Right ventricle myocardium inferior (tissue), 1 donor: ENCODE measurements at places on chromosomes 2 and 18.

DNA sequence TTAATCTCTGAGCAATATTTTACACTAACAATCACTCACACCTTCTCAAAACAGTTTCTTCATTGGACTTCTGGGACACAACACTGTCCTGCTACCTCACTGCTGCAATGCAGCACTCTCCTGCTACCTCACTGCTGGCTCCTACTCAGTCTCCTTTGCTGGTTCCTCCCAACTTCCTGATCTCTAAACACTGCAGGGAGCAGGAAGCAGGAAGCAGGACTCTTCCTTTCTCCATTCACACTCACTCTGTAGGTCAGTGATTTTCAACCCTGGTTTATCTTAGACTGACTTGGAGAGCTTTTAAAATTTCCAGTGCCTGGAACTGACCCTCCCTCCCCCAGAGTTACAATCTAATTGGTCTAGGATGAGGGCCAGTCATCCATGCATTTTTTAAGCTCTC is 243.4 kb upstream of the RBBP8 start:
- no peak for DNase-seq

GRCh38 chr2:224551693-224552092 is 33.5 kb downstream of the CUL3 start:
- DNase-seq = no peak

DNA sequence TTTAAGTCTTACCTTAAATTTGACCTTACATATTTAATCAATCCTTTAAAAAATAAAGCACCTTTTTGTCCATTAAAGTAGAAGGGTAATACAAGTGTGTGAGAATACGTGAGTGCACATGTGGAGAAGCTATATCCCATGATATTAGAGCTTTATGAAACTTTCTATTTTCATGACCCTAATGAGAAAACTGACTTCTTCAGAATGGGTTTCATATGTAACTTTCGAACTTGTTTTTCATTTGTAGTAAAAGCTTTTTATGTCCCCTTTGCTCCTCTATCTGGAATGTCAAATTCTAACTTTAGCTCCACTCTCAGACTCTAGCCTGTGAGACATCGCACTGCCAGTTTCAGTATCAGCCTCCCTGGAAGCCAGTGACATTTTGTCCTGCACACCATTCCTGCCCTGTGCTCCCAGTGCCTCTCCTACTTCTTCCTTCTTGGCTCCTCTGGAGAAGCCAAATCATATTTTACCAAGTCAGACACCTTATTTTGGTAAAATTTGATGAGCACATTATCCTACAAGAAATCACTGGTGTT is 42.0 kb downstream of the MAPRE2 start:
- no peak for DNase-seq

DNA sequence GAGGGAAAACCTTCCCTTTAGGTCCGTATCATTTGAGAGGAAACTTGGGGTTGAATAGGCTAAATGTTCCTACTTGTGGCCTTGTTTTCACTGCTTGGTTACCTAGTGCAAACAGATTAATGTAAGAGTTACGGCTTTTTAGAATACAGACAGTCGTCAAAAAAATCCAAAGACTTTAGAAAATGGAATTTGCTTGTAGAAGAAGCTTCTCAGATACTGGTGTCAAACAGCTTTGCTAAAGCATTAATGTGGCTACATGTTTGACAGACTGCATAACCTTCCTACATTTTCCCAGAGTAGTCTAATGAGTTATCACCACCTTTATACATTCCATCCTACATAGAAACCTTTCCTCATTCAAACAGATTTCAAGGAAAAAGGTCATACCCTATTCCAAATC is 114.6 kb downstream of the FMNL2 start:
- DNase-seq = no peak

DNA sequence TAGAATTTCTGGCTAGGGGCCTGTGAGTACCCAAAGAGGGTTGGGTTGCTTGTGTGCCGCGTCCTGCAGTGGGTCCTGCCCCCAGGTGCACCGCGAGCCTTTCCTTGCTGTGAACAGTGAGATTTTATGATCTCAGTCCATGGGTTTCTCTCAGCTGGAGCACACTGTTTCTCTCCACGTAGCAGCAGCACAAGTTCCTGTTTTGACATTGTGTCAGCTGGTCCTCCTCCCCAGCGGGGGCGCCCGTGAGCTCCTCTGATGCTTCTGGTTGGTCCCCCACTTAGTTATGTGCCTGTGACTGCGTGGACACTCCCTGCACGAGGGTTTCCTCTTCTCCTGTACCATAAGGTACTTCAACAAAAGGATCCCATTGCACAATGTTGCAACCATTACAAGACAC is 29.8 kb downstream of the TSHZ1 start:
- no peak for DNase-seq

DNA sequence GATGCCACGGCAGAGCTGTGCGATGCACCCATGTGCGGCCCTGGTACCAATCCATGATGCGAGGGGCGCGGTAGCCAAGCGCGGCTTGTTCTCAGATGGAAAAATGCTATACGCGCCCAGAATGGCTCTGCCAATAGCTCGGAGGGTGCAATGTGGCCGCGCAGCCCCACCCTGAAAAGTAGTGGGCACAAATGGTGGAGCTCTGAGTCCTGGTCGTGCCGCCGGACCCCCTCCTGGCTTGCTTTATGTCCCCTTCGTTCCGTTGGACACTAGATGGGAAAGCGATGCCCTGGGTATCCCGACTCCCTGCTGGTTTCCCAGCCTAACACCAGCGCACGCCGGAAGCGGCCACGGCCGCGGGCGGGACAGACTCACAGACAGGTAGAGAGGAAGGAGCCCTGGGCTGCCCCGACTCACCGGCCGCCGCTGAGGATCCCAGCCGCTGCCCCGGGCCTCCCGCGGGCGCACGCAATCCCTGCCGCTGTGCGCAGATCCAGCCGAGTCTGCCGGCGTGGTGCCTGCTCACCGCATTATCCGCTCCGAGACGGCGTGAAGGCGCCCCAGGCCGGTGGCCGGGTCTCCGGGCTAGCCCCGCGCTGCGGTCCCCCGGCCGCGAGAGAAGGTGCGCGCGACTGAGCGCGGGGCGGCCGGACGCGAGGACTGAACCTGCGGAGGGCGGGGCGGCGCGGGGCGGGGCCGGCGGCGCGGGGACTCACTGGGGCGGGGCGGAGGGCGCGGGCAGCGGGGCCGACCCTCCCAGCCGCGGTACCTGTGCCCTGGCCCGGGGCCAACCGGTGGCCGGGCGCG is at the start of gene CDC42EP3:
TSS of gene CDC42EP3 (minus strand) at position 634 of the 807 bp plus-strand sequence. CDS start 25,055 bp downstream, outside the sequence.
- DNase-seq = peak; percentile 90

DNA sequence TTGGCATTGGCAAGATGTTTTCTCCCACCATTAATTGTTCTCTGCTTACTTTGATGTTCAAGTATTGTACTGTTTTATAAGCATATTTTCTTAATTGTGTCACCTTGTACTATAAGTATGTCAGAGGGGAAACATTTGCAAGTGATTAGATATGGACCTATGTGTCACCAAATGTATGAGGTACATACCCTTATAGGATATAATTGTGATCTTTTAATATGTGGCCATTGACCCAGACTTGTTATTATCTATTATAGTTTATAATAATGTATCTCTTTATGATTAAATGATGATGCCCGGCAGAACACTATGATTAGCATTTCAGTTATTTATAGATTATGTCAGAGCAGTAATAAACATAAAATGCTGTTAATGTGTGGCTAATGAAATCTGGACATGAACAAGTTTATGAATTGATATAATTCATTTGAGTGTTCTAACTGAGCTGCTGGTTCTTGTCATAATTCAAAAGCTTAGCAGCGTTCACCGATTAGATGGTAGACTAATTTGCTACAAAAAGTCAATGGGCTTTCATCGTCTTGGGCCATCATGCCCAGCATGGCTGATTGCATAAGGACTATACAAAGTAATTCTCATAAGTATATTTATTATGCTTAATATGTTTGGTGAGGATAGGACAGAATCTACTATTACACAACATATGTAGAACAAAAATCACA is 480.9 kb upstream of the FANCL start:
- DNase-seq = no peak

GRCh38 chr2:36478332-36478738 is 119.6 kb downstream of the FEZ2 start:
- DNase-seq = no peak

GRCh38 chr18:48777026-48777743 is 173.6 kb downstream of the SMAD7 start:
- no peak for DNase-seq

- no peak for DNase-seq
Observed at GRCh38 chr2:102664471-102664909, 45.1 kb downstream of the SLC9A2 start.

DNA sequence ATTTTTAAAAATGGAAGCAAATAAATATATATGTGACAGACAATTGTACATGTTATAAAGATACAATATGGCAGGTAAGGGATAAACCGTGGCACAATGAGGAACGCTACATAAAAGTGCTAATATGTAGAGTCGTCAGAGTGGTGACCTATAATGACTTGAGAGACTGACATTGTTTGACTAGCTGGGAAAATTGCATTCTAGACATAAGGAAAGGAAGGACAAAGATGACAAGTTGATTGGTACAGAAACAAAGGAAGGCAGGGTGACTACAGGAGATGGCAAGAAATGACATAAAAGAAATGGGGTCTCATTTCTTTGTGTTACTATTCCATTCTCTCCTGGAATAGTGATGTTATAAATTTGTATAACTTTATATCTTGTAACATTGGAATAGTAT is 420.4 kb downstream of the DSC3 start:
- no peak for DNase-seq

DNA sequence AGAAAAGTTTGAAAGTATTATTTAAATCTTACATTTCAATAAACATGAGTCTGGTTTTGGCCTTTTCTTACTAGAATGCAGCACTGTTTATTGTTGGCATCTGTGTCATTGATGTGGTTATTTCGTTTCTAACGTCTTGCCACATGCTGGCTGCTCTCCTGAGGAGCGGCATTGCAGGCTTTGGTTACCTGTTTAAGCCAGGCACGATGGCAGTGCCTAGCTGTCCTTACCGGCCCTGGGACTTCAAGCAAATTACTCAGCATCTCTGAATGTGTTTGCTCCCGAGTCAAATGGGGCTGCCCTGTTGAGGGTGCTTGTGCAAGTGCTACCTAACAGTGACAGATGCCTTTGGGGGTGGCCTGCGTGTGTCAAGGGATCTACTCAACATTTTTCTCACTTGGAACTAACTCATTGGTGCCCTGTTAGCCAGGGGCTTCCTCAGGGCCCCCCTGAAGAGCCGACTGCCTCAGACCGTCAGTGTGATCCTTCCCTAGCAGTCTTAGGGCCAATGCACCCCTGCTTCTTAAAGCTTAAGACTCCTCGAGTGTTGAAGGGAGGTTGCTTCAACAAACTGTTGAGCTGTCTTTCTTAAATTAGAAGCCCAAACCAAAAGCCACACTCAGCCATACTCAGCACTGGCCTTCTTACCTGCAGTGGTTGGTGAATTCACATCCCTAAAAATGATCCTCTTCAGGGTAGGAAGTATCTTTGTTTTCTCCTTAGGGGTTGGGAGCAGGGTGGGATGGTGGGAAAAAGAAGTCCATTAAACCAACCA is 151.5 kb downstream of the NCK2 start:
- no peak for DNase-seq

DNA sequence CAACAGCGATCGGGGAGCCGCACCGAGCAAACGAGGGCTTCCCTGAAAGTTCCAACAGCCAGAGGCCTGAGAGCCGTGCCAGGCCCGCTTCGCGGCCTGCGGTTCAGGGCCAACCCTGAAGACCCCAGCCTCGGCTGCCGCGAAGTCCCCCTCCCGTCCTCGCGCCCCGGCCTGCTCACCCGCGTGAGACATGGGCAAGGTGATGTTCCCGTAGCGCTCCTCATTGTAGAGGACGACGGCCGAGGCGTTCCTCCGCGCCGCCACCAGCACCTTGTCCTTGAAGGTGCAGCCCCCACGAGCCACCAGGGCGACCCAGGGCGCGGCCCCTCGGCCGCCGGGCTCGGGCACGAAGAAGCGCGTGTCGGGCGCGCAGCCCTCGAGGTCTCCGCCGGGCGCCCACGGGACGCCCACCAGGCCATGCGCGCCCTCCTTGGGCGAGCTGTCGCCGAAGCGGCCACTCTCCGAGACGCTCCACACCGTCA is 510 bp downstream of the RNF149 start:
- peak; percentile 71 for DNase-seq

DNA sequence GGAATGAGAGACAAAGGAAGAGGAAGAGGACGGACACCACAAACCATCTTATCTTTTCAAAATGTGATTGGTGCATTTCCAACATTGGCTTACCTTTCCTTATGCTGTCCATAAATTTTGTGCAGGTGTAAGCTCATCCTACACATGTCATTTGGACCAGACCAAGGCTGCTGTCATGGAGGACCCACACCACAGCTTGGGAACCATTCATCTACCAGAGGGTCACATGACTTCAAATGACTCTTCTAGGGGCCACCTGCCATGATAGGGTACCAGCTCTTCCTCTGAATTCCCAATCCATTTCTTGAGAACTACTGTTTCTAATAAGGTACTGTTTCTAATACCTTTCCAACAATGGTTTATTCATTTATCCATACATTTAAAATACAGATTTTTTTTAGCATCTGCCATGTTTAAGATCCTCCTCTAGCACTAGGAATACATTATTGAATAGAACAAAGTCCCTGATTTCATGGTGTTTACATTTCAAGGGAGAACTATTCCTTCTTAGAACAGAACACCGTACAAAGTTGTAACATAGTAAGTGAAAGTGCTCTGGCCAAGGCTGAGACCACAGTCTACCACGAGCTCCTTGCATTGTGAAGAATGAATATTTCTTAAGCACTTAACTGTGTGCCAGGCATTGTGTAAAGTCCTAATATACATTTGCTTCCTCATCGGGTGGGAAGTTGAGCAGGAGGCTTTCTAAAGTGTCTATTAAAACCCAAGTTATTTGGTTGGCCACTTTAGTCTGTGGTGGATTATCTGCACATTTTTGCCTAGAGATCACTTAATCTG is 246.1 kb upstream of the FN1 start:
- no peak for DNase-seq

GRCh38 chr2:183521911-183522310 is 397.7 kb downstream of the NUP35 start:
- no peak for DNase-seq

DNA sequence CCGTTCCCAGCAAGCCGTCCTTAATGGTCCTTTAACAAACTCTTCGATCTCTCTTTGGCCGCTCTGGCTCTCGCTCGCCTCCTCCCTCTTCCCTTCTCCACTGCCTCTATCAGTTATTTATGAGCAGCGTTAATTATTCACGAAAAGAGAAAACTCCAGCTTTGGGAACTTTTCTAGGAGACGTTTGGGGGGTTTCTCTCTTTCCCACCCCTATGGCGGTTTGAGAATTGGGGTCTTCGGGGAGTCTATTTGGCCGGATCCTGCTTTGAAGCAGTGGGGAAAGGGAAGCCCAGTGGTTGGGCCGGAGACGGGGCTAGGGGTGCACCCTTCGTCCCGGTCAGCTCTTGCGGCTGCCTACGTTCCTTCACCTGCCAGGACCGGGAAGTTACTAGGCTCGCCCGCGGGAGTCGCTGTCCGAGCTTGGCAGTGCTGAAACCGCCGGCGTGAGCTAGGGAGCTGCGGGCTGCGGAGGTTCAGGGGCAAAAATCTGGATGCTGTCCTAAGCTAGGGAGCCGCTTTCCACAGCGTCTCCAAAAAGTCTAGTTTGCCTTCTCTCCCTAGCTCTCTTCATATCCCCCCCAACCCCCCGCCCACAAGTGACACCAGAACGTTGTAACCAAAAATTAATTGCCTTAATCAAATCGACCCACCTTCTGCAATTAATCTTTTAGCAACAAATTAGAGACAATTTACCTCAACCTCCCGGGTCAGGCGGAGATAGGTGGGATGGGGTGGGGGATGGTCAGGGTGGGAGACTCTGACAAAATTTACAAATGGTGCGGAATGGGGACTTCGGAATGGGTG is 8.9 kb upstream of the SKOR2 start:
- DNase-seq = no peak
